Keratinocyte (primary cell): ENCODE measurements at places on chromosomes 5 and 9.

DNA sequence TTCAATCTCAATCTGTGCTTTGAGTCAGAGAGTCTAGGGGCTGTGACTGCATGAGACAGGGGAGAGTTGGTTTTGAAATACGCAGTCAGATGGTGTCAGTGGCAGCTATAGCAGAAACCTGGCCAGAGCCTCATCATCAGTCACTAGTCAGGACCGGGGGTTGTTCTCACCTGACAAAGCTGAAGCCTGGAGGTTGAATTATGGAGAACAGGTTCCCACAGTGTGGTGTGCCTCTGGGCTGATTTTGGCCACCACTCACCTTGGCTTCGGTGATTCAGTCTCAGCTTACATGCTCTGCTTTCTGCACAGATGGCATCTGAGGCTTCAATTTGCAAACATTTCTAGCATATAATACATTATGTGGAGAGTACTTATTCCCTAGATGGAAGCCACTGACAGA, 387.3 kb downstream of the YTHDC2 start:
- DNase-seq, result no peak

DNA sequence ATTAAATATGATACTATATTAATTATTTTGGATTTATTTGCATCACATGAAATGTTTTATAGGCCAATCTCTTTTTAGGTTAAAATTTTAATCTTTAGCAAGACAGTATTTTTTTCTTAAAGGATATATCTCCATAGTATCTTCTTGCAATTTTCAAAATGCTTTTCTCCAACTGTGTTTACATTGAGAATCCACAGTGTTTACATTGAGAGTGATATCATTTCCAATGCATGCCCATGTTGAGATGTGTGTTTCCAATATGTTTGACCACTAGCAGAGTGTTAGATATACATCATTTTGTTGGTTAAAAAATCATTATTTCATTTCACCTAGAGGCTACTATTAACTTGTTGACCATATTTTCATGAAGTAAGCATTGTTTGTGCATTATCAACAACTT, 17.3 kb downstream of the VCAN start:
- no peak for DNase-seq

GRCh38 chr5:59130431-59130830, 547.6 kb downstream of the RAB3C start:
- DNase-seq, result no peak

GRCh38 chr5:19900269-19900668, 87.7 kb downstream of the CDH18 start:
- DNase-seq, result no peak

DNA sequence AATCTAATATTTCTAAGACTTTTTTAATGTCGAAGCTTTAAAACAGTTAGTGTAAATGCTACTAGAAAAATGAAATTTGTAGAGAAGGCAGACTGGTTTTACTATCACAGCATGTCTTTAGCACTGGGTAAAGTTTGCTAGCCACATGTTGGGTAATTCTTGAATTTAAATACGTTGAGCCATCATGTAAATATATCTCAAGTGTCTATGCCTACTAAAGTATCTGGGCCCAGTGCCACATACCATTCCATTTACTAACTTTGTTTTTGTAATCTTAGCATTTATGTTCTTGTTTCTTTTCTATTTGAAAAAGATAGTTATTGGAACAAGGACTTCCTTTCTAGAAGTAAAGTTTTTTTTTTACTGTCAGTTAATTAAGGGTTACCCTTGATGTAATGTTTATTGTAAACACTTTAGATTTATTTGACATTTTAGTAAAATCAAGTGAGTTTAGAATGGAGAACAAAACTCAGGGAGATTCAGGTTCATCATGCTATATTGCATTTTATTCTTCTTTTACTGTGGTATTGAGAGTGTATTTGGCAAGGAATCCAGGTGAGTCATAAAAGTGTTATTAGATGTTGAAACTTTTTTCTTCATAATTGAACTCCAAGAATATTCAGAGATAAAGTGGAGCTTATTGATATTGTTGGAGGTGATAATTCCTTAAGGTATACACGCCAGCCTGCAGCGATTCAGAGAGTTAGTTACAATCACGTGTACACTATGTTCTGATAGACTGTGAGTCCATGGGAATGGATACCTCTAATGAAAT, 182.4 kb downstream of the CCDC171 start:
- peak; percentile 23 for DNase-seq

DNA sequence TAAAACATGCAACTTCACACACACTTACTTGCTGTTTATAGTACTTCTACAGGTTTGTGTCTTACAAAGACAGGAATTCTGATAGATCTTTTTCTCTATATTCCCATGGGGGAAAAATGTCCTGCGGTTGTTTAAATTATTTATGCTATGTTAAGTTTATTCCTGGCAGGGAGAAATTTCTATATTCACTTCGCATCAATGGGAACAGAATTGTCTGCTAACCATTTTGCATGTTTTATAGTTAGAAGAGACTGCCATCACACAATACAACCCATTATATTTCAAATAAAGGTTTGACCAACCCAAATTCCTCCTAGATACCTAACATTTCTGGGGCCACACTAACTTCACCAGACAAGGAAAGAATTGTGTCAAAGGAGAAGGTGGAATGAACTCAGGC, 110.0 kb upstream of the PRR16 start:
- DNase-seq, result no peak

GRCh38 chr5:74552101-74552500, 88.4 kb downstream of the ENC1 start:
- DNase-seq, result no peak

DNA sequence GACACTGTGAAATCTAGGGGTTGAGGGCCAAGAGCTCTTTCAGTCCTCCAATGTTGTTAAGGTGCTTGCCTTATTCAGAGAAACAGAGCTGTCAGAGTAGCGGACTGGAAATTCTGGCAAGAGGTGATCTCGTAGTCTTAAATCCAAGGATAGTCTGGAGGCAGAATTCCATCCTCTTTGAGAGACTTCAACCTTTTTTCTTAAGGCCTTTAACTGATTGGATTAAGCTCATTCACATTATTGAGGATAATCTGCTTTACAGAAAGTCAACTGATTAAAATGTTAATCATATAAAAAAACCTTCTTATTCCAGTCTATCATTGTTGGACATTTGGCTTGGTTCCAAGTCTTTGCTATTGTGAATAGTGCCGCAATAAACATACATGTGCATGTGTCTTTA, 243.1 kb upstream of the COX7C start:
- no peak for DNase-seq

DNA sequence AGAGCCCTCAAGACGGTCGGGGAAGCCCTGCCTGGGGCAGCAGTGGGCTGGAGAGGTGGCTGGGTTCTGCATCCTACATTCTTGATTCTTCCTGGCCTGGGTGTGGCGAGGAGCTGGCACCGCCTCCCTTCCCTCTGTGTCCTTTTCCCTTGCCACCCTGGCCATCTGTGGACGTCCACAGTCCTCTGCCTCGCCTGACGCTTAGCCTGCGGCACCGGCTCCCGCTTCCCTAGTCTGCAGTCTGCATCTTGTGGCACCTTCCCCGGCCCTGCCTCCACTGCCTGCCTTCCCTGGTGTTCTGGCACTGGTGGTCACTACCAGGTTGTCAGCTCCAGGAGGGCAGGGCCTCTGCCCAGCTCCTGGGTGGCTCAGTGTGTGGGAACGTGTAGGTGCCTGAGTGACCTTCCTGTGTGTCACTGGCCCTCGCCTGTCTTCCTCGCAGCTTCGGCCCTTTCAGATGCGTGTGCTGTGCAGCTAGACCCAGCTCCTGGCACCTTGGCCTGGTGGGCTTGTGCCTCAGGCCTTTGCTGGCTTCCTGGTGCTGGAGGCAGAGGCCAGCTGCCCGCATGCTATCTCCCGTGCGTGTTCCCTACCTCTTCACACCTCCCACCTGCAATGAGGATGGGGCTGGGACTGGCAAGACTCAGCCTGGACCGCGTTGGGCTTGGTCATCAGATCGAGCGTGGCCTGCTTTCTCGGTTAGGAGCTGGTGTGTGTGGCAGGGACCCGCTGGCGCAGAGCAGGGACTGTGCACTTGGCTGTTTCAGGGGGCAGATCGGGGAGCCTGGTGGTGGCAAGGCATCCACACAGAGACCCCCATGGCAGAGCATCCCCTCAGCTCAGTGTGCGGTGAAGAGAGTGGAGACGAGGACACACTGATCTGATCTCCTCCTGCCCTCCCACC, 20.9 kb downstream of the TRAF2 start:
- DNase-seq, result no peak

DNA sequence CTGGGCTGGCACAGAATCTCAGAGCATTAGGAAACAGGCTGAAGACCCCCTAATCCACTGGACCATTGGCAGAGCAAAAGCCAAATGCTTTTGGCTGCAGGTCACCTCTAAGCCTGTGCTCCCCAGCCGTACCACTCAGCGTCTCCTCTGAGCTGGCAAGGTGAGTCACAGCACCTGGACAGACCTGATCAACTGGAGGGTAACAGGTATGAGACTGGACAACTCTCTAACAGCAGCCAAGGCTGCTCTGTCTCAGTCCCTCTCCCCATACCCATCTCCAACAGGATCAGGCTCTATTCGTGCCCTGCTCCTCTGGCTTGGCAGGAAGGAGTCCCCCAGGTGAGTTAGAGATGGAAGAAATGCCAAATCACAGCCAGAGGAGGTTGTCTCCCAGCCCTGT, 4.7 kb downstream of the GOLGA2 start:
- no peak for DNase-seq

DNA sequence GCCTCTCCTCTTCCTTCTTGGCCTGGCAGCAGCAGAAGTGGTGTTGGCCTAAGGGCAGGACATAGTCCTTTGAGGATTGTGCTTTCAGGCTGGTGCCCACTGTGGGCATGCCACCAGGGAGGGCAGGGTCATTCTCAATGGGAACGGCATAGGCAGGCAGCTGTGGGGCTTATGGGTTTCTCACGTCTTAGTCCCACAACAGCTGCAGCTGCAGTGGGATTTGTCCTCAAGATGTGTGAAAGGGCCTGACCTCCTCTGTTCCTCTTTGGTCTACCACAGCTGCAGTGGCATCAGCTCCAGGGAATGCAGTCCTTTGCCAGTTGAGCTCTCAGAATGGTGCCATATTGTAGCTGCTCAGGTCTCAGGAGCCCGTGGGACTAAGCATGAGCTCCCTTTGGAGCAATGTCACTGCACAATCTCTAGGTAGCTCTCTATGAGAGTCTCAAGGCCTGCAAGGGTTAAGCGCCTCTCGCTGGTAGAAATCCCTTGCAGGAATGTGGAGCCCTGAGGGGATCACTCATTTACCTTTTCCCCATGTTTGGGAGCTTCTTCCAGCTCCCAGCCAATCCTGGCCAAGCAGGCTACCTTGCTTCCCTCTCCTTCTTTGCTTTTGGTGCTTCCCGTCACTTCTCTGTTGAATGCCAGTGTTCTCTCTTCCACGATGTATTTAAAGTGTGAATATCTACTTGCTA, 104.8 kb downstream of the GNA14 start:
- DNase-seq, result no peak
